ENCODE measurements at places on chromosomes 1 and 21.

DNA sequence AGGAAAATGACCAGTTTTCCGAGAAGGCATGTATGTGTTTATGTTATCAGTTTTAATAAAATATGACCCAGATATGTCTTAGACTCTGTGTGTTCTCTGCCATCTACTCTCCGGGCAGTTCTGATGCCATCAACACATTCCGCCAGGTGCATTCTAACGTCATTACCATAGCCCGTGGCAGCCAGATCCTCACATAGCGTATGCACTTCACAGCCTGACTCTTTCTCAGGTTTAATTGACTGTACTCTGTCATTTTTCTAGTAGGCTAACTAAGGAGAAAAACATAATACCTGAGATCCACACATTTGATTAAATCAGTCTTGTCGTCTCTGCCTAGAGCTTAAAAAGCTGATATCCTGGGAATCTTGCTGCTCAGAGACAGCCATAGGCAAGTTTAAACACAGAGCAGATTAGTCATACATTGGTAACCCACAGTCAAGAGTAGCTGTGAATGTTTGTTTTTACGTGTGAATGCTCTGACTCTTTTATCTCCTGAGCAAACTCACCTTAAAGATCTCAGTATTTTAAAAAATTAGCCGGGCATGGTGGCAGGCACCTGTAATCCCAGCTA lies 175.9 kb downstream of the GREM2 start:
- DNase-seq, result no peak

- peak; percentile 78 for DNase-seq
Observed at GRCh38 chr1:247390116-247390791, 25.7 kb upstream of the NLRP3 start.

DNA sequence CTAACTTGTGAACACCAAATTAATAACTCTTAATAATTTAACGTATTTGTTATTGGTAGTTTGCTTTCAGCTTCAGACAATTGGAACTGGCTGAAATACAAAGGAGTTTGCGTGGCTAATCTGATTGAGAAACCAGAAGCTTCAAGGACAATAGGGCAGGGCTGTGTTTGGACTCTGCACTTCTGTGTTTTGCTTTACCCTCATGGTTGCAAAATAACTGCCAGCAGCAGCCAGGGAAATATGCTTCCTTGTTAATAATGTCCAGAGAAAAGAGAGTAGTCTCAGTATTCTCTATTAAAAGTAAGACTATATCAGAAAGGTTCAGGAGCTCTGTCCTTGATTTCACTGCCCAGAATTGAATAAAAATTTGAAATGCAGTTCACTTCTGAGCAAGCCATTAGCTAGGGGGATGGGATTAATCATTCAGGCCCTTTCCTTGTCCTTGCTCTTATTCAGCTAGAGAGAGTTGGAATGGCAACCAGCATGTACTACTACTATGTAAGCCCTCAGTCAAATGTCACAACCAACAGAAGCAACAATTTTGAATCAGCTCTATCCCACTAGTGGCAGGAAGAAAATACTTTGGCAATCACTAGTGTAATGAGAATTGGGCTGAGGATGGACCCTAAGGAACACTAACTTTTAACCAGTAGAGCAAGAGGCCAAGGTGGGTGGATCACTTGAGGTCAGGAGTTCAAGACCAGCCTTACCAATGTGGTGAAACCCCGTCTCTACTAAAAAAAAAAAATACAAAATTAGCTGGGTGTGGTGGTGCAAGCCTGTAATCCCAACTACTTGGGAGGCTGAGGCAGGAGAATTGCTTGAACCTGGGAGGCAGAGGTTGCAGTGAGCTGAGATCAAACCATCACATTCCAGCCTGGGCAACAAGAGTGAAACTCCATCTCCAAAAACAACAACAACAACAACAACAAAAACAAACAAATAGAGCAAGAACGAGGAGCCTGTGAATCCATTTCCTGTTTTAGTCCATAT lies 76.8 kb downstream of the POU2F1 start:
- no peak for DNase-seq

GRCh38 chr1:77948841-77949424 lies 29.9 kb downstream of the FUBP1 start:
- DNase-seq, result no peak

GRCh38 chr21:35611708-35612132 lies 448.6 kb downstream of the SETD4 start:
- DNase-seq, result no peak

DNA sequence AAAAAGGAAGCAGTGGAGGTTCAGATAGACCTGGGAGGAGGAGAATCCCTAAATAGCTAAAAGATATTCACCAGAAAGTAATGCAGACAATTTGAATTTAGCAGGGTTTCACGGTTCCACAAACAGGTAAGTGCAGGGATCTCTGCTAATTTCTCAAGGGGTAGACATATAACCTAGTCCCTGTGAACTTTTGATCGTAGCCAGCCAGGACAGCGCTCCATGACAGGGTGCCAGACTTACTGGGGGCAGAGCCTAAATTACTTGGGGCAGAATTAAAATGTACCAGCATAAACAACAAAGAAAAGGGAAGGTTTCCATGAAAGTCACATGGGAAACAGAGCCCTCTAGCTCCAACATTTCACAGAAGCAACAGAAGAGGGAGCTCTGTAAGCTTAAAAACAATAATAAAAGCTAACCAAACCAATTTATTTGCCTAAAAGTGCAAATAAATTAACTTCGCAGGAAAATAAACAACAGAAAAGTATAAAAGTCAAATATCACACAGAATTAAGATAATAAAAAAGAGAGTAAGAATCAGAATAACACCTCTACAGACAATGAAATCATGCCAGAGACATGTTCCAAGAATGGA lies 198.3 kb downstream of the DUSP10 start:
- DNase-seq, result no peak

DNA sequence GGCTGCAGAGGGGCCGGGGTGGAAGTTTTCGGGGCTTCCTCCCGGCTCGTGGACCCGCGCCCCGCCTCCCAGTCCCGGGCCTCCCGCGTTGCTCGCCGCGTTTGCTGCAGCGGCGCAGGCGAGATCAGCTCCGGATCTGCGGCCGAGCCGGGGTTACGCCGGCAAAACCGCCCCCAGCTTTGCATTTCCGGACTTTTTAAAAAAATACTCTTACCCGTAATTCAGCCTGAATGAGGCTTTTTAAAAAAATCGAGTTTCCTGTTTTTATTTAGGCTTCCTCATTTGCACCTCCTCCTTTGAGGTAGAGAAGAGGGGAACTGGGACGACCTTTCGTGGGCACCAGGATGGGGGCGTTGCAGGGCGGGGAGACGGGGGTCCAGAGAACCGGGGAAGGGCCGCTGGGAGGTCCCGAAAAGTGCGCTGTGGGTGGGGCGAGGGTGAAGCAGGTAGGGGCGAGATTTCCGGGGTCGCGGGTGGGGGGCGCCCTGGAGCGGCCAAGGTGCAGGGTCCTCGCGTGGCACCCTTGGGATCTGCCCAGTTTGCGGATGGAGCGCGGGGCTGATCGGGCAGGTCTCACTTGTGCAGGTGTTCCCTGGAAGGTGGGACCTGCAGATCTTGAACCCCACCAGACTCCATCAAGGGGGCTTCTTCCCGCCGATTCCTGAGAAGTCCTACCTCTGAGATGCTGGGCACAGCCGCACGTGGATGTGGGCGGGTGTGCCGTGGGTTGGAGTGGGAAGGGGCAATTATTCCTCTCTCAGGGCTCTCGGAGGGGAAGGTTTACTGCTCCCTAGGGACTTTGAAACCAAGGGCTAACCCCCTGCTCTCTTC lies 1.1 kb downstream of the PIK3CD start:
- peak; percentile 39 for DNase-seq

DNA sequence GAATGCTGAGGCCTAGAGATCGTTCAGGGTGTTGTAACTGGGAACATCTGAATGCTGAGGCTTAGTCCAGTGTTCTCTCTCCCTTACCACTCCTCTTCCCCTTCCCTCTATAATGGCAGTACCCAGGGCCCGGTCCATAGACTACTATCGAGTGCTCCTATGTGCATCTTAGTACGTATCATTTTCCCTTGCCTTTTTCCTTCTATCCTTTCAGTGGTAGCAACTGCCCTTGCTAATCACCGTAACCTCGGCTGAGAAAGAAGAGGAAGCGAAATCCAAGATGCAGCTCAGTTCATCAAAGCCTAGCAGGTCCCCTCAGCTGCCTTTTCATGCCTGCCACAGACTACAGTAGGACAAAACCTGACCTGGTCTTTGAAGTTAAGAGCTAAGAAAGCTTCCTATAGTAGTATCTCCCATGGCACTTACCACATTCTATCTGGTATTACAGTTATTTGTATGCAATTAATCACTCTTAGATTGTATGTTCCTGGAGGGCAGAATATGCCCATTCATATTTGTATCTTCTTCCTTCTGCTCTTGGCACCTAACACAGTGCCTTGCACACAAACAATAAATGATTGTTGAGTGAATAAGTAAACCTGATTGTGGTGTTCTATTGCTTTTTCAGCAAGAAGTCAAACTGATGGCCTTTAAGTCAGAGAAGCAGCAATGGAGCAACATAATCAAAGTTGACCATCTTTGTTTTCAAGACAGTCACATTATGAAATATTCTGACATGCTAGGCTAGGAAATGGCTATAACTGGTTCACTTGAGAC lies 22.4 kb downstream of the CNIH4 start:
- no peak for DNase-seq

- DNase-seq, result no peak
Observed at GRCh38 chr21:33029385-33029921, 3.7 kb downstream of the OLIG2 start.

DNA sequence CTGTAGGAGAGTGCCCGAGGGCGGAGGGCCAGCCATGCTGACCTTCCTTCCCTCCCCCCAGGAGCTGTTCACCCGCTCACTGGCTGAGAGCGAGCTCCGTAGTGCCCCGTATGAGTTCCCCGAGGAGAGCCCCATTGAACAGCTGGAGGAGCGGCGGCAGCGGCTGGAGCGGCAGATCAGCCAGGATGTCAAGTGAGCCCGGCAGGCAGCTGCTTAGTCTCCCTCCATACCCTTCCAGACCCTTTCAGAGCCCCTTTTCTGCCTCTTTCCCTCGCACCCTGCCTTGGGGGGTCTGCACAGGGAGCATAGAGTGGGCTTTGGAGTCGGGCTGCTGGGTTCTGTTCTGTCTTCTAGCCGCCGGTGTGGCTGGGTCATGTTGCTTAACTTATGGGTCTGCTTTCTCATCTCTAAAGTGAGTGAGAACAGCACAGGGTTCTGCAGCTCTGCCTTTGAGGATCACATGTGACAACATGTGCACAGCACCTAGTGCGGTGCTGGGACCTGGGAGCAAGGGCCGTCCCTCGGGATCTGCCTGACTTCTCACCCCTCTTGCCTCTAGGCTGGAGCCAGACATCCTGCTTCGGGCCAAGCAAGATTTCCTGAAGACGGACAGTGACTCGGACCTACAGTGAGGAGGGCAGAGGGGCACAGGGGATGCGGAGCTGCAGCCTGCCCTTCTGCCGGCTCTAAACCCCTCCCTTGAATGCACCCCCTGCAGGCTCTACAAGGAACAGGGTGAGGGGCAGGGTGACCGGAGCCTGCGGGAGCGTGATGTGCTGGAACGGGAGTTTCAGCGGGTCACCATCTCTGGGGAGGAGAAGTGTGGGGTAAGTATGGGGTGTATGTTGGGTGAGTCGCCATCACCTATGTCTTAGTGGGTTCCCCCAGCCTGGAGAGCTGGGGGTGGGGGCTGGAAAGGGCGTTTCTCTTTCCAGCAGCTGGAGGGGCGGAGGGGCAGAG lies 6.2 kb downstream of the AMPD2 start:
- DNase-seq, result no peak

GRCh38 chr1:15574741-15575140 lies 10.1 kb downstream of the AGMAT start:
- no peak for DNase-seq

GRCh38 chr1:167587872-167588271 lies 34.3 kb upstream of the CREG1 start:
- no peak for DNase-seq

- DNase-seq, result no peak
Observed at GRCh38 chr1:227736814-227737432, 1.7 kb downstream of the SNAP47 start.

- DNase-seq, result no peak
Observed at GRCh38 chr1:154698320-154699096, 90.5 kb upstream of the ADAR start.

GRCh38 chr1:65820983-65821382 lies 28.3 kb downstream of the PDE4B start:
- no peak for DNase-seq

GRCh38 chr1:69157046-69157756 lies 410.5 kb upstream of the LRRC7 start:
- DNase-seq, result no peak

- DNase-seq, result no peak
Observed at GRCh38 chr1:85398391-85399064, 66.4 kb downstream of the DDAH1 start.

- DNase-seq, result peak; percentile 63
Observed at GRCh38 chr1:217630711-217631591, at the start of the genes GPATCH2 and SPATA17. GPATCH2 (minus strand) TSS chr1:217631090; CDS start chr1:217630971, 119 bp downstream. SPATA17 (plus strand) TSS chr1:217631344; CDS start chr1:217631379, 35 bp downstream.

GRCh38 chr1:228081144-228081543 lies 1.4 kb upstream of the ARF1 start:
- no peak for DNase-seq

DNA sequence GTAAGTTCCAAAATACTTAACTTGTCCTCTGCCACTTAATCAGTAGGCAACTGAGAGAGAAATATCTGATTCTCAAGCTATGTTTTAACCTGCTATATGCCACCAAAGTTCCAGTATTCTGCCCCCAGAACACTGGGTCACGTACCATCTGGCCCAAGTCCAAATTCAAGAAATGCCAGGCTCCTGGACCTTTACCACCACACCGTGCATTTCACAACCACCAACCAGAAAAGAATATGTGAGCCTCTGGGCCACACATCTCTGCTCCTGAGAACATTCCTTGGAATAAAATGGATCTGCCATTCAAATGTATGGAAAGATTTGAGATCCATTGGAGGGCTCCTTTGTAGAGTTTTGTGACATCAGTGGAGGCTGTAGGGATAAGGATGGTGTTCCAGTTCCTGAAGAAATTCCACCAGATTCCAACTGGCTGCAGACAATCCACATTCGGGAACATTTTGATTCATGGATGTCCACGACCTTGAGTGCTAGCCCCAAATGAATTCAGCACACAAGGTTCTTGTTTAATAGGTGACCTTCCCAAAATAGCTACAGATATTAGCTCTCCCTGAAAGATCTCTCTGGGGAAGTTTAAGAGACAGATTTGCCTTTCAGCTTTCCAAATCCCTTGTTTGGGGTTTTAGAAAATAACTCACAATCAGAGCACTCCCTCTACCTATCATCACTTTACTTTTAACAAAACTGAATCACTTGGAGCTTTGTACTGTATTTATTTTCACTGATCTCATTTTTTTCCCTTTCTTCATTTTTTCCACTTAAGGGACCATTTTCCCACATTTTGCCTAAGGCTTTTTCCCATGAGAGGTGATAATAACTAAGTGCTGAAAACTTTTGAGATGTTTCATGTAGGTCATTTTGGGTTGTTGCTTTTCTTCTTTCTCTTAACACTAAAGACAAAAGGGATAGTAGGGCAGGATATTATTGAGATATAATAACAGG lies 128.4 kb upstream of the ZC3H11B start:
- no peak for DNase-seq

- DNase-seq, result no peak
Observed at GRCh38 chr1:38310079-38310478, 263.5 kb upstream of the POU3F1 start.

GRCh38 chr1:192811594-192812239 lies 2.9 kb downstream of the RGS2 start:
- DNase-seq, result no peak
